ENCODE measurements at places on chromosomes 2 and 18.

DNA sequence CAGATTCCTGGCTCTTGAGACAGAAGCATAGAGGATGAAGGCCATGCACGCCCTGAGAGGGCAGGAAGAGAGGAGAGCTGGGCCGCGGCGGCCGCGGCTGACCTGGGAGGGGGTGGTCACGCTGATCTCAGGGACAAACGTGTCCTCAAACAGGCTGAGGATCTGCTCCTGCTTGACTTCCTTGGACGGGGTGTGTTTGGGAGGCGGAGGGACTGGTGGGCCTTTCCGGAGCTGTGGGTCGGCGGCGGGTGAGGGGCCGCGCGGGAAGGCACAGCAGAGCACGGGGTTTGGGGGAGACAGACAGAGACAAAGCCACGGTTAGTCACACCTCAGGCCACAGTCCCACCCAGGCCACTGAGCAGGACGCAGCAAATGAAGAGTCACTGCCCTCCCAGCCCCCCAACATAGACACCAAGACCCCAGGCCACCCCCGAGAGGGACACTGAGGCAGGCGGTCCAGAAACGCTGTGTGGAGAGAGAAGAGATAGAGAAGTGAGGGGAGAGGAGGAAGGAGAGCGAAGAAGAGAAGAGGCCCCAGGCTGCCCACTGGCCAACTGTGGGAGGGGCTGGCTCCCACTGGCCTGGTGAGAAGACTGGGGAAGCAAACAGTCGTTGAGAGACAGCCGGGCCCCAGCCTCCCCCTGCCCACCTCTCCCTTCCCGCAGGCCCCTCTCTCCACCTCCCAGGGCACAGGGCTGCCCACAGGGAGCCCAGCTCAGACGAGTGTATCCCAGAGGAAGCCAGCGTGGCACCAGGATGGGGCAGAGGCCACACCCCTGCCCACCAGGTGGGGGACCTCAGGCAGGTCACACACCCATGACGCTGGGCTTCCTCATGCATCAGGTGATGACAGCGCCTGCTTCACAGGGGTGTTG lies 49.3 kb downstream of the BIN1 start:
- no peak for DNase-seq

DNA sequence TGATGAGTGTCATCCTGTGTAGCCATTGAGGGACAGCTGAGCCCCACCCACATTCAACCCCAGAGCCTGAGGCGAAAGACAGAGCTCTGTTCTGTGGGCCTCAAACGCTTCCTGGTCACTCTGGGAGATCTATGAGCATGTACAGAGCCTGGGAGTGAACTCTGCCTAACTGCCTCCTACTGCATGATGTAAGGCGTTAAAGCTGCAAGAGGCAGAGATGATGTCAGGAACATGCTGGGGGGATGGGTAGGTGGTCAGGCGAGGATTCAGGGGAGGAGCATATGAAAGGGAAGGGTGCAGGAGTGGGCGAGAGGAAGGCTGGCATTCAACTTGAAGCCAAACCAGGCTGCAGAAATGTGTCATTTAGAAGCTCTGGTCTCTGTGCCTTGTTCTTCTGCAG lies 181.0 kb downstream of the TFCP2L1 start:
- no peak for DNase-seq

- no peak for DNase-seq
Measured at GRCh38 chr18:54529444-54529843, 61.6 kb upstream of the DYNAP start.

DNA sequence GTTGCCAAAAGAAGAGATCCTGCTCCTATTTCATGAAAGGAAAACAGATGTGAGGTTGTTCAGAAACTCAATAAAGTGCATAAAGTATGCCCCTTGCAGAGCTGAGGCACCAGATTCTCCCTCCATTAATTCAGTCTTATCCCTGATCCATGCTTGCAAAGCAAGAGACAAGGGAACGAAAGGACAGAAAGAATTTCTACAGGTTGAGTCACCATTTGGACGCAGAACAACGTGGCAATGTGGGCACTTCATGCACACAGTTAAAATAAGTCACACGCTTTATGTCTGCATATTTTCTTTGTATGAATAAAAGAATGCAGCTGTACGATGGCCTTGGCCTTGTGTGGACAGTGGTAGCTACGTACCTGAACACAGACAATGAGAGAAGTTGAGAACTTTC lies 321.7 kb upstream of the REV1 start:
- DNase-seq, result no peak

- DNase-seq, result no peak
Measured at GRCh38 chr2:176419591-176420071, 150.4 kb downstream of the MTX2 start.

DNA sequence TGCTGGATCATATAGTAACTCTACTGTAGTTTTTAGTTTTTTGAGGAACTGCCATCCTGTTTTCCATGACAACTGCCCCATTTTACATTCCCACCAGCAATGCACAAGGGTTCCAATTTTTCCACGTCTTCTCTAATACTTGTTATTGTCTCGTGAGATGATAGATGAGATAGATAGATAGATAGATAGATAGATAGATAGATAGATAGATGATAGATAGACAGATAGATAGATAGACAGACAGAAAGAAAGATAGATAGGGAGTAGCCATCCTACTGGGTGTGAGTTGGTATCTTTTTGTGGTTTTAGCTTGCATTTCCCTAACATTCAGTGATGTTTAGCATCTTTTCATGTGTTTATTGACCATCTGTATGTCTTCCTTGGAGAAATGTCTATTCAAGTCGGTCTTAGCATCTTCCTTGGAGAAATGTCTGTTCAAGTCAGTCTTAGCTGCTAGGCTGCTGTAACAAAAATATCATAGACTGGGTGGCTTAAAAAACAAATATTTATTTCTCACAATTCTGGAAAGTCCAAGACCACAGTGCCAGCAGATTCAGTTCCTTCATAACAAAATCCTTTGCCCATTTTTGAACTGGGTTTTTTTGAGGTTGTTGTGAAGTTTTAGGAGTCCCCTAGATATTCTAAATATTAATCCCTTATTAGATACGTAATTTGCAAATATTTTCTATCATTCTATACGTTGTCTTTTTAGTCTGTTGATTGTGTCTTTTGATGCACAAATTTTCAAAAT lies 98.5 kb downstream of the BIN1 start:
- no peak for DNase-seq
